ENCODE measurements at places on chromosomes 11 and 22. TPM values are rescaled to one million over a fixed set of nuclear protein-coding genes. Genes with fewer than 3 reads are reported as not detected.

The RAG2 gene
- not detected for total RNA-seq

The MPPED2 gene
- total RNA-seq = not detected

The GSTT2B gene
- 3.6 TPM for total RNA-seq

The TREH gene
- 0.21 TPM for total RNA-seq

The PHOX2A gene
- total RNA-seq = not detected

The OR56A1 gene
- not detected for total RNA-seq

The KIAA1671 gene
- 63.1 TPM for total RNA-seq

DNA sequence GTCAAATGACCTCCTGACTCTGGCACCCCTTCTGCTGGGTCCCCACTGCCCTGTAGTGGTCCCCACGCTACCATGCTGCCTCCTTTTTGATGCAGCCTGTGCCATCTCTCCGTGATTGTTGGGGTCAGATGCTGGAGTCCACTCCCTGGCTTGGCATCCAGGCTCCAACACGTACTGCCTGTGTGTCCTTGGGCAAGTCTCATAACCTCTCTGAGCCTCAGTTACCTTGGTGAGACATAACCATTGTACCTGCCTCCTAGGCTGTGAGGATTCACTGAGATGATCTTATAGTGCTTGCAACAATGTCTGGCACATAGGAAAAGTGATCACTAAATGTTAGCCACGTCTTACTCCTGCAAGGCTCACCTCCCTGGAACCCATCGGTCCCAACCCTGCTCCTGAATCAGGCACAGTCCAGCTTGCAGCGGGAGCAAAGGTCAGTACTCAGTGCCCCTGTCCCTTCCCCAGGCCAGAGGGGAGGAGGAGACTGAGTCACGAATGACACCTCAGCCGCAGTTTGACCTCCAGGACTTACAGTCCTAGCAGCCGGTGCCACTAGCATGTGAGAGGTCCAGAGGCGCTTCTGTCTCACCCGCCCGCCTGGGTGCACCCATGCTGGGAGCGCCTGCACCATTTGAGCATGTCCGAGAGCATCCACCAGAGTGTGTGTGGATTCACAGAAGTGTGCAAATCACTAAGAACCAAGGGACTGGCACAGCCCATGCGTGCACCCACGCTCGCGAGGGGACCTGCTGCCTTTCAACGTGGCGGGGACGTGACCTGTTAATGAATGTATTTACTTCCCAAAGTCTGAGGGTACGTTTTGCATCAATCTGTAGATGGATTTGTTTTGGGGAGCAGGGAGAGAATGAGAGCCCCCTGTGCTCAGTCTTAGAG, 3.0 kb upstream of the APOA4 start:
- DNase-seq = no peak

DNA sequence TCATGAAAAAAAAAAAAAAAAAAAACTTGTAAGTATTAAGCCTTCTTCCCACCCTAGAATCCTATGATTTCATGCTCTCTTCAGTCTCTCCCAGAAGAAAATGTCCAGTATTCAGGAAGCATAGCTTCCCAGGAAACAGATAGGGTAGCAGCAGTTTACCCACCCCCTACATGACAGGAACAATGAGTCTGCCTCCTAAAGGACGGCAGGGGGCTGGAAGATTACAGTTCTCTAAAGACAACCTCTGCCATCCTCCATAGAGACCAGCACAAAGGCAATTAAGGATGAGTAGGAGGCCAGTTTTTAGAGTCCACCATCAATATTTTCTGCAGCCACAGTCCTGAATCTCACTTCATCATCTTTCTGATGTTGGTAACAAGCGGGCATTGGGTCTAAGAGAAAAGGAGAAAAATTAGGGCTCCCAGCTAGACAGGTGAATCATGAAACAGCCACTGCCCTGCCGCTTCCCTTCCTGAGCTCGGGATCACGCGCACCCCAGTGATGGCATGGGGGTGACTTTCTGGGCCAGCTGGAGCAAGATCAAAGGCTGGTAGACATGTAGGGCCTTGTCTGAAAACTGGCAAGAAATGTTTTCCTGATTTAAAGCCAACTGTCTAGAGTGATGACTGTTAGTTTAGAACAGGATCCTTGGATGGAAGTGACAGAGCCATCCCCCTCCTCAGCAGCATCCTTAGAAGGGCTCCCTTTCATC, 322.8 kb downstream of the LARGE1 start:
- DNase-seq = no peak

DNA sequence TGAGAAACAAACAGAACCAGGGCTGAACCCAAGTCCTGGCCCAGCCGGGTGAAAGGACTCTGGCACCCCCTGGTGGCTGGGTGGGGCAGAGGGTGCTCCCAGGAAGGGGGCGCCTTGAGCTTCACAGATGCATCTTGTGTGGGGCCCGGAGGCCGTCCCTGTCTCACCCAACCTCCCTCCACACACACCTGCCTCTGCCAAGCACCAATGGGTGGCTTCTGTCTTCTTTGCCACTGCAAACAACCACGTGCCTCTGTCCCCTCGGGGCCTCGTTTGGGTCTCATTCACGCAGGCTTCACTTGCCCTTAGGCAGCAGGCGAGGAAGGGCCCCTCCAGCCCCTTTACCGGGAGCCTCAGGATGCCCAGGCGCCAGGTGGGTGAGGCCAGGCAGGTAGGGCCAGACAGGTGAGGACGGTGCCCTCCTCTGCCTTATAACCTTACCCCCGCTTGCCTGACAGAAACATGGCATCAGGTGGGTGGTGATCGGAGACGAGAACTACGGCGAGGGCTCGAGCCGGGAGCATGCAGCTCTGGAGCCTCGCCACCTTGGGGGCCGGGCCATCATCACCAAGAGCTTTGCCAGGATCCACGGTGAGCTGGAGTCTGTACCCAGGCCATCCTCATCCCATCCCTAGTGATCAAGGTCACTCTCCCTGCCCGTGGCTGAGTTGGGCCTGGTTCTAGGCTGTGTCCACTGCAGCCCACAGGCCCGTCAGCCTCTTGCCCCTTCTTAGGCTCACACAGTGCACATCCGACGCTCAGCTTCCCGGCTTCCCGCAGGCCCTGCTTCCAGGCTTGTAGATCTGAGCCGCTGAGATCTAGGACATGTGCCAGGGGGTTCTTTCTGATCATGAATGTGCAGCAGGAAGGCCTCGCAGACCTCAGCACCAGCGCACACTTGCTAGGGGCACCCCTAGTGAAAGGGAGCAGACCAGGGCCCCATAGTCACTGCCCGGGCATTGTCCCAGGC, 17.2 kb downstream of the POLR3H start:
- peak; percentile 71 for DNase-seq

DNA sequence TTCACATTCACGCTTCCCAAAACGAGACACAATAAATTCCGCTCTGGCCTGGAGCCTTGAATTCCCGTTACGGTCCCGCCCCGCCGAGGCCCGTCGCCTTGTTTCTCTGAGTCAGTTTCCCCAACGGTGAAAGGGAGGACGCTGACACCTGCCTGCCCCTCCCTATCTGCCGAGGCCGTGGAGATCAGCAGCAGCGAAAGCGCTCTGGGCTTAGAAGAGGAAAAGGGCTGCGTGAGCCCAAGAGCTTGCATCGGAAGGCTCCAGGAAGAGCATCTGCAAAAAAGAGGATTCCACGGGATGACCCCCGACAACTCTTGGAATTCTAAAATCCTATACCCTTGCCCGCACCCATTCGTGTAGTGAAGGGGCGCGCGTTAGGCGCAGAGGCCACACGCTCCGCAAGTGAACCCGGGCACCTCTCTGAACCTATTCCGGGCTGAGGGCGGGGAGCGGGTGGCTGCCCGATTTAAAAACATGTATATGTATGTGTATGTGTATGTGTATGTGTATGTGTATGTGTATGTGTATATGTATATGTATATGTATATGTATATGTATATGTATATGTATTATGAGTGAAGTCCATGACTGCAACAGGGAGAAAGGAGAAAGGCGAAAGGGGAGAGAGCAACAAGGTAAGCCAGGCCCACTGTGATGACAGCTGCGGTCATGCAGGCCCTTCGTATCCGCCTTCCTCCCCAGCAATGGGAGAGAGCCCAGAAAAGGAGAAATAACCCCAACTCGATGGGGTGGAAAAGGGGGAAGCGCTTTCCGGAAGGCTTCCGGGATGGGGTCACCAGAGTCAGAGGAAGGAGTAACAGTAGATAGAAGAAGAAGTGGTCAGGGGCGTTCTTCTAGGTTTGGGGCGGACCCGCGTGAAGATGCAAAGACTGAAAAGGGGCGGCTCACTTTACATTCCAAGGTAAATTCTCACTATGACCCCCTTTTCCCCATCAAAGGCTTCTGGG, 948 bp upstream of the MRTFA start:
- DNase-seq = no peak

- no peak for DNase-seq
Observed at GRCh38 chr11:128963744-128964325, 21.2 kb upstream of the TP53AIP1 start.

- no peak for DNase-seq
Observed at GRCh38 chr11:112300094-112300786, 39.6 kb upstream of the PLET1 start.

DNA sequence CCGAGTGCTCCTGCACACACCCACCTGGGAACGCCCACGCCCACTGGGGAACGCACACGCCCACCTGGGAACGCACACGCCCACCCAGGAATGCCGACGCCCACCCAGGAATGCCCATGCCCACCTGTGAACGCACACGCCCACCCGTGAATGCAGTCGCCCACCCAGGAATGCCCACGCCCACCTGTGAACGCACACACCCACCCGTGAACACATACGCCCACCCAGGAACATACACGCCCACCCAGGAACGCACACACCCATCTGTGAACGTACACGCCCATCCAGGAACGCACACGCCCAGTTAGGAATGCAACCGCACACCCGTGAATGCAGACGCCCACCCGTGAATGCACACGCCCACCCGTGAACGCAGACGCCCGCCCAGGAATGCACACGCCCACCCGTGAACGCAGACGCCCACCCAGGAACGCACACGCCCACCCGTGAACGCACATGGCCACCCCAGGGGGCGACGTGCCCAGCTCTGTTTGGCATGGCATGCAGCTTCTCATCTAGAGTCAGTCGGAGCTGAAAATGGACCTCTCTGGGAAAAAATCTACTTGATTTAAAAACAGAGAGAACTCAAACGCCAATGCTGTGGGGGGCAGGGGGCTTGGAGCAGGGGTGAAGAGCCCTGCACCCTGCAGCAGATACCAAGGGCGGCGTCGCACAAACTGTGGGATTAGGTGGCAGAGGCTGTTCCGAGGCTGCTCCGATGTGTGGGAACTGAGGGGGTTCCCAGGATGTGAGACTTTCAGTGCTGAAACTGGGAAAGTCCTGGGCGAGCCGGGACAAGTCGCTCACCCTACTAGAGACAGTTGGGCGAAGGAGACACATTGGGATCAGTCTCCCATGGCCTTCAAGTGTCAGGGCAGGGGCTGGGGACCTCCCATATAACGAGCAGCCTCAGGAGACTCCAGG, 83.3 kb downstream of the MYEOV start:
- no peak for DNase-seq

GRCh38 chr11:15180212-15180792, 65.6 kb downstream of the INSC start:
- DNase-seq = no peak

GRCh38 chr11:102974552-102975280, 19.2 kb upstream of the MMP13 start:
- peak; percentile 17 for DNase-seq

DNA sequence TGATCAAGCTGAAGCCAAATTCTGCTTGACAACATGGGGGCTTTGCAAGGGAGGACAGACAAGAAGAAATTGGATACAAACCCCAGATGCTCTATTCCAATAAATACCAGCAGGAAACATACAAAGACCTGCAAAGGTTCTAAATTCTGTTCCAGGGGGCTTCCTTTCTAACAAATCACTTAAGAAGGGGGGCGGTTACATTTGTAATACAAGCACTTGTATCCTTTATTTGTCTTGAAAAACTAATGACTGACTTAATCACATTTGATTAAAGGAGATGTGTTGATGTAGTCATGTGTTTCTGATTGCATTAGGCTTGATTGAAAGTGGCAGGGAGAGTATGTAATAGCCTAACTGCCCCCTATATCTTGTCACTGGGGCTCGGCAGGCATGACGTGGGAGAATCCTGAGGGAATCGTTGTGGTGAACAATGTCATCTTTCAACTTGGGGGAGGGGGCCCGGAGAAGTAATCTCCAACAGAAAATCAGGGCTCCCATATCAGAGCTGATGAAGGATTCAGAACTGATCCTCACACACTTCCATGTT, 361.7 kb downstream of the INSC start:
- DNase-seq = no peak
